ENCODE measurements at places on chromosomes 13 and 19.

GRCh38 chr19:3866910-3867638, 1.8 kb downstream of the ZFR2 start:
- no peak for DNase-seq

DNA sequence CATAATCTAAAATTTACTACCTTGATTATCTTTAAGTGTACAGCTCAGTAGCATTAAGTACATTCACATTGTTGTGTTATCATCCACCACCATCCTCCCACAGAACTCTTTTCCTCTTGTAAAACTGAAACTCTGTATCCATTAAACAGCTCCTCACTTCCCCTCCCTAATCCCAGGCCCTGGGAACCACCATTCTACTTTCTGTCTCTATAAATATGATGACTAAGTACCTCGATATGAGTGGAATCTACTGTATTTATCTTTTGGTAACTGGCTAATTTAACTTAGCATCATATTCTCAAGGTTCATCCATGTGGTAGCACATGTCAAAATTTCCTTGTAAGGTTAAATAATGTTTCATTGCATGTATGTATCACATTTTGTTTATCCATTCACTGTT, 49.0 kb upstream of the POMP start:
- no peak for DNase-seq

GRCh38 chr19:51691584-51692428, 1.3 kb upstream of the SPACA6 start:
- DNase-seq = no peak

DNA sequence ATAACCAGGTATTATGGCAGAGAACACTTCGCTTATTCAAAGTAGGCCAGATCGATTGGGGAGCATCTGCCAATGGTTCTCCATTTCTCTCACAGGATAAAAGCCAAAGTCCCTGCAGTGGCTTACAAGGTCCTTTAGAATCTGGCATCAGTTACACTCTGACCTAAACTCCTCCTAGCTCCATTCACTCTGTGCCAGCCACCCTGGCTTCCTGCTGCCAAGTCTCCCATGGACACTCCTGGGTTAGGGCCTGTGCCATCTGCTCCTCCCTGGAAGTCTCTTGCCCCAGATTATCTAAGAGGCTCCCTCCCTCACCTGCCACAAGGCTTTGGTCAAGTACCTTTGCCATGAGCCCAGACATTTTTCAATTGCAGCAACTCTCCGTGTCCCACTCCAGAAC, 649.2 kb downstream of the DACH1 start:
- DNase-seq = no peak

DNA sequence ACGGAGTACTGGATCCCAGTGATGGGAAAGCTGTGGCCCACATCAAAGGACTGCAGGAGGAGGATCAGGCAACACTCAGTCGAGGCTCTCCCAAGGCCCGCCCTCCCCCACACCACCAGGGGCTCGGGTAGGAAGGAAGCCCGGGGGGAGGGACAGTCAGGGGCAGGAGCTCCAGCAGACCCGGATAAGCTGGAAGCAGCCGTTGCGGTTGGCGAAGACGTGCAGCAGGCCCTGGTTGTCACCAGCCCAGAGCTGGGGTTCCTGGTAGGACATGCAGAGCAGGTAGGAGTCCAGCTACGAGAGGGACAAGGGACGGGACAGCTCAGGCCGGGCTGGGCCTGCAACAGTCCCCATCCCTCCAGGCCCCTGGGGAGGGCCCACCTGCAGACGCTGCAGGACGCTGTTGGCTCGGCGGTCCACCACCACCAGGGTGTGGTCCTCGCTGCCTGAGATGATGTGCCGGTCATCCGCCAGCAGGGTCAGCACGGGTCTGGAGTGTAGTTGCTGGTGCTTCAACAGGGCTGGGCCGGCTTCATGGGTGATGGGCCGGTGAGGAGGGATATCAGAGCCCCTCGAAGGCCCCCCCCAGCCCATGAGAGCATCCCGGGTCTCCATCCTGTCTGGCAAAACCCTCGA, 1.9 kb downstream of the GNG14 start:
- no peak for DNase-seq
